NCI-H524 (cell line): ENCODE measurements at places on chromosomes 3 and 15.

- DNase-seq: peak; percentile 72
Measured at GRCh38 chr15:100771746-100772145, 107.9 kb upstream of the ALDH1A3 start.

GRCh38 chr3:175421902-175422301, 562.8 kb downstream of the NAALADL2 start:
- DNase-seq: no peak

GRCh38 chr3:149292666-149293065, 40.8 kb downstream of the TM4SF18 start:
- DNase-seq: no peak

DNA sequence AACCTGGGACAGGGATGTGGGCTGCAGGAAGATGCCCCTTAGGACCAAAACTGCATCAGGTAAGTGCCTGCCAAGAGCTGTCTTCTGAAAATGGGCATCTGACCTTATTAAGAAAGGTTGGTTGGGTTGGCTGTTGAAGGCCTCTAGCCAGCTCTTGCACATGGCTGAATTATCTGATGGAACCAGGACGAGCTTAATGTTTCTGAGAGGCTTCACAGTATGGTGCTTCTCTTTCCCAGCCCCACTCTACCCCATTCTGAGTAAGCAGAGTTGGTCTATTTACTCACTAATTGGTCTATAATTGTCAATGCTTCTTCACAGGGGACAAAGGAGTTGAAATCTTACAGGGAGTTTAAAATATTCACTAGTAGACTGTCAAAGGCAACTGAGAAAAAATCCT, 48.4 kb downstream of the DTWD1 start:
- no peak for DNase-seq

DNA sequence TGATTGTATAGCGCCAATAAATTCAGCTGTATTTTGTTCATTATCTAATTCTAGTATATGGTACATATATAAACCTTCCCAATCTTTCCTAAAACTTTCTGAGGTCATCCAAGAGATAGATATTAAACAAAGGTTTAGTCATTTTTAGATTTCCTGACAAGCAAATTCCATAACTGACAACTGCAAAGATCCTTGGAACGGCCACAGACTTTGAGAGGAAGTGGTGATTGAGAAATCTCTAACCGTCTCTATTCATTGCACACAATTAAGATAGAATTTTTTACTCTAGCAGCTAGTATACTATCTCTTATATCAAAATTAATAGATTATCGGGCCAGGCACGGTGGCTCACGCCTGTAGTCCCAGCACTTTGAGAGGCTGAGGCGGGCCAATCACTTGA, 4.7 kb downstream of the CSNK1G1 start:
- no peak for DNase-seq

DNA sequence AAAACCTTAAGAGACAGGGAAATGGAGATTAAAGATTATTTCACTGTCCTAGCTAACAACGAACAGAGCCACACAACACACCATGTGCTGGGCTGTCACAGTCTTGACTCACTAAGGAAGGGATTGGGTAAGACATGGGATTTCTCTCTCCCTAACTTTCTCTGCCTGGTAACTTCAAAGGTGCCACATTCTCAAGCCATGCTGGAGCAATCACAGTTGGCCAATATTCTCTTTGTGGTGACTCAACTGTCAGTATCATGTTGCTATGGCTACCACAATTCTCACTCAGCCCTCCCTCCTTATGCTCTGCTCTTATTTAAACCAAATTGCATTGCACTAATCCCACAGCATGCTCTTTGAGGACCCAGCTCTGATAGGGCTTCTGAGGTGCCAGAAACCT, 74.0 kb downstream of the OXNAD1 start:
- DNase-seq: peak; percentile 42

DNA sequence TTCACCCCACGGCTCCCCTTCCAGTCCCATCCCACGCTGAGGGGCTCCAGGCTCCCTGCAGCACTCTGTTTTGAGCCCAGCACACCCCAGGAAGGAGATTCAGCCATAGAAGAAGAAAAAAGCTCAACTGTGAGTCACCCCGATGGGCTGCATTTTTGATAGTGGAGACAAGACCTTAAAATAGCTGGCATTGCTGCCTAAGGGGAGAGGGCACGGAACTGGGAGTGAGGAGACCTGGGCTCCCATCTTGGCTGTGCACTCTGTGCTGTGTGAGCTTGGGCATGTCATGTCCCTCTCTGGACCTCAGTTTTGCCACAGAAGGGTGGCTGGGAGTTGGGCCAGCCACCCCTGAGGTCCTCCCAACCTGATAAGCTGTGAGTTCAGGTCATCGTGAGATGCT, 57.2 kb upstream of the SMAD6 start:
- no peak for DNase-seq

- no peak for DNase-seq
Measured at GRCh38 chr15:70039917-70040316, 57.8 kb downstream of the TLE3 start.

GRCh38 chr15:95825208-95825607, 505.3 kb upstream of the NR2F2 start:
- DNase-seq: no peak

GRCh38 chr3:10520072-10520471, 14.7 kb upstream of the ATP2B2 start:
- peak; percentile 15 for DNase-seq

- no peak for DNase-seq
Measured at GRCh38 chr3:53009826-53010539, 35.9 kb downstream of the SFMBT1 start.

DNA sequence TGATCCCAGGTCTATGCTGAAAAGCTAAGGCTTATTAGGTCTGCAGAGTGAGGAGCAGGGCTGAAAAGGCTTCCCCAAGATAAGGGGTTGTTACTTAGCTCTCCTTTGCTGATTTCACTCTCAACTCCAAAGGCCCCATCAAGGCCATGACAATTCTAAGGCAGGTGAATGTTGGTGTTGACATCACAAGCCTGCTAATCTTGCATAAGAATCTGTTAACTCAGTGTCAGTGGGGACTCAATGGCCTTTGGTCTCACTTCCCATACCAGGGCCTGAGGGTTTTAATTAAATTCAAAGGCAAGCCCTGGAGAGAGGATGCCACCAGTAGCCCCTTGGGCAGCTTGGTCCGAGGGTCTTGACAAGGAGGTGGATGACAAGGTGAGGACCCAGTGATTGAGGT, 9.4 kb upstream of the ALAS1 start:
- DNase-seq: no peak

- no peak for DNase-seq
Measured at GRCh38 chr3:124059580-124059979, 67.7 kb upstream of the ROPN1 start.

DNA sequence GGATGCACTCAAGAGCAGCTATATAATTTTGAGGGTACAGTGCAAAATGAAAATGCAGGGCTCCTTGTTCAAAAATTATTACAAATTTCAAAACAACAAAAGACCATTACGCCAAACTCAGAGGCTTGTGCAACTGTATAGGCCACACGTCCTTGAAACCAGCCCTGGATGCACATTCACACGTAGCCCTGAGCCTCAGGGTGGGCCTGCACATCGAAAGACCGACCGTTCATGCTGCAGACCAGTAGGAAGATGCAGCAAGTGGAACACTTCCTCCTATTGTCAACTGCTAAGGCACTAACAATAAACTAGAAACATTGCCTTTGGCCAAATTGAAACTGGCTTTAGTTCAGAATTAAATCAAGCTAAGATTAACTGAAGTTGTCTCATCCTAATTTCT, 174.7 kb downstream of the SHOX2 start:
- no peak for DNase-seq

DNA sequence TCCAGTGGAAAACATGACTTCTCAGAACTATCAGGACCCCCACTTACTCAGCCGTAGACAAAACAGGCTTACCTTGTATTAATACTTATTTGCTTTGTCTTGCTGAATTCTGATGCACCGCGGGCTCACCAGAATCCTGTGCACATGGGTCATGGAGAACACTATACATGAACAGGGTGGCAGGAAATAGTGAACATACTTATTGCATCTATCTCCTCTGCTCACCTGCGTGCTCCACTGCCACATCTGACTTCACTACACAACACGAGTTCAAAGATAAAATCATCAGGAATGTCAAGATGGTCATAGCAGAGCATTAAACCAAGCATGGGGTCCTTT, 10.7 kb upstream of the MAPK6 start:
- no peak for DNase-seq

- DNase-seq: no peak
Measured at GRCh38 chr15:69325456-69325971, 26.8 kb downstream of the PAQR5 start.

GRCh38 chr3:143078883-143079282, 40.7 kb upstream of the CHST2 start:
- DNase-seq: no peak

DNA sequence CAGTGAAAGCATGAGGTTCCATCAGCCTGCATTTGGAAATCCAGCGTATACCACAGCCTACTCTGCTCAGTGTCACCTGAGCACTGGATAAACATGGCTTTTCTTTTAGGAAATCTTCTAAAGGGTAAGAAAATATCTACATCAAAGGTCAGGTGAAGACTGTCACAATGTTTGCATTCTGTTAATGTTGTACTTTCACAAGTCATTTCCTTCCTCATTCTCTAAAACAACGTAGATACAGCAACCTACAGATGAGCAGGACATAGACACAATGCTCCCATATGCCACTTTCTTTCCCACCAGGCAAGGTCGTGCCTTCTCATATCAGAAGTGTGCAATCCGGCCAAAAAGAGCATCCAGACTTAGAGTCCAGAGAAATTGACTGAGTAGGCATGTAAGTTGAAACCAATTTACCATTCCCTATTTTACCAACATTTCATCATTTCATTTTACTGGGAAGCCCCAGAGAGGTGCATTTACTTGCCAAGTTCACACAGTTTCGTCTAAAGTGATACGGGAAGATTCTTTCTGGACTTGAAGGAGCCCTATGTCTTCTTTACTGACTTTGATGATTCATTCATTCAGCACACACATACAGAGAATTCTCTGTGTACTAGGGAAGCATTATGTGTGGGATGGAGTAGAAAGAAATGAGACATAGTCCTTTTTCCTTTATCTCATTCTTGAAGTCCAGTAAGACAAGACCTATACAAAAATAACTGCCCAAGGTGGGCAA, 30.6 kb upstream of the LPP start:
- DNase-seq: no peak

GRCh38 chr3:28151608-28152228, 89.7 kb upstream of the CMC1 start:
- DNase-seq: no peak

GRCh38 chr3:137765310-137766033, 1.4 kb downstream of the SOX14 start:
- DNase-seq: no peak

- DNase-seq: no peak
Measured at GRCh38 chr3:171982828-171983227, 56.5 kb upstream of the FNDC3B start.

DNA sequence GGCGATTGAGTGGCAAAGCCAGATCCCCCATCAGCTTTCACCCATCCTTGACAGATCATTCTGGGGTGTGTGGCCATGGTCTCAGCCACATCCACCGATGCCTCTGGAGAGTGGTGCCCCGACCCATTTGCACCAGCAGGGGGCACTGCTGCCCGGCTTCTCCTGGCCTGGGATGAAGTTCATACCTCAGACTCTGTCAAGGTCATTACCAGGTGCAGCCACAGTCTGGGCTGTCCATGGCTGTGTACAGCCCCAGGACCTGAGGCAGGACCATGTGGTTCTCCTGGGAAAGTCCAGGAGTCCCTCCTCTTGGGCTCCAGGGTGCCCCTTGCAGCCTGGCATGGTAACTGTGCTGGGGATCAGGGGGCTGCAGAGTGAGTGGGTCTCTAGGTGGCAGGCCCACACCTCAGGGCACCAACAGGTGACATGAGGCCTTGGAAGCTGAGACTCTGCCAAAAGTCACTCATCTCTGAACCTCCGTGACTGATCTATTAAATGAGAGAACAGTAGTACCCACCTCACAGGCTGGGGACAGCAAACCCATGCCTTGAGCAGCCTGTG, 67.2 kb downstream of the CACNA2D2 start:
- DNase-seq: peak; percentile 68

DNA sequence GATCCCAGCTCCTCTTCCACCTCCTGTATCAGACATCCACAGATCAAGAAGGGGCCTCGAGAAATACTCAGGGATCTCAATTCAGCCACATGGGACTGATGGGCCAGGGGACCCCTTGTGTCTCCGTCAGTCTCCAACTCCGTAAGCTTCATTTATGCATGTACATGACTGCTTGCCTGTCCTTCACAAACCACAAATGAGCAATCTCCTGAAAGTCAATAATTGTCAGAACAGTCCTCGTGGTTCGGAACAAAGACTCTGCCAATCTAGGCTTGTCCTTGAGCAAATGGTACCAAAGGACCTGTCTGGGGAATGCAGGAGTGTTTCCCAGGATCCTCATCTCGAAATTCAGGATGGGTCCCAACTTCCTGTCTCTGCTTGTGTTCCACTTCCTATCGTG, 20.8 kb downstream of the SLC12A8 start:
- DNase-seq: no peak

DNA sequence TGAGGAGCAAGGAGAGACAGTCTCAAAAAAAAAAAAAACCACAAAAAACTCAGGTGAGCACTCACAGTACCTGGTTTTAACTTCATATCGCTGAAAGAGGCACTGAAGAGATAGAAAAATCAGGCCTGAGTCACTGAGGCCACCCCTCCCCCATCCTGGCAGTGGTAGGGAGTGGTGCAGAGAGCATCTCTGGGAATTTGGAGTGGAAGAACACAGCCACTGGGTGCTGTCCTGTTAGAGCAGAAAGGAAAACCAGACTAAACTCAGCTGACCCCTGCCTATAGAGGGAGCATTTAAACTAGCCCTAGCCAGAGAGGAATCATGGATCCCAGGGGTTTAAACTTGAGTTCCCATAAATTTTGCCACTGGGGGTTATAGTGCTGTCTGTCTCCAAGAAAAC, 22.2 kb upstream of the DNAJC13 start:
- DNase-seq: no peak

- no peak for DNase-seq
Measured at GRCh38 chr3:100265016-100265415, 4.2 kb downstream of the TBC1D23 start.

DNA sequence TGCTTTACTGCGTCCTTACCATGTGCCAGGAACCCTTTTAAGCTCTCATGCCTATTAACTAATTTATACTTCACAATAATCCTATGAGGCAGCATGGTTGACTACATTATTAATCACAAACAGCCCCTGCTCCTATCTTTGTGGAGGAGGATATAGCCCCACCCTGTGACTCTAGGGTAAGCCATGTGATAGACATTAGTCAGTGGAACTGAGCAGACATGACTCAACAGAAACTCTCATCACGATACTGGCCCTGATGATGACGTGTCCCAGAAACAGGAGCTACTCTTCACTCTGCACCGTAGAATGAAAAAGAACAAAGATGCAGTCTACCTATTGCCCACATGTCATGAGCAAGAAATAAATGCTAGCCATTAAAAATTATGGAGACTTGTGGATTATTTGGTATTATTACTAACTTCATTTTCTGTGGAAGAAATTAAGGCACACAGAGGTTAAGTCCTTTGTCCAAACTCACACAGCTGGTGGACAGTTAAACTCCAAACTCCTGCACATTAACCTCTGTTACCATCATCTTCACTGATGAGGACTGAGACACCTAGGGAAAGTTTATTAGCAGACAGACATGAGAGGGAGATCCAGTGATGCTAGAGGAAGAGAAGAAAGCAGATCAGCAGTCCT, 51.2 kb downstream of the CFAP20DC start:
- no peak for DNase-seq

GRCh38 chr15:56783156-56783856, 50.0 kb upstream of the ZNF280D start:
- DNase-seq: no peak

- no peak for DNase-seq
Measured at GRCh38 chr3:102143536-102143935, 291.3 kb upstream of the ZPLD1 start.
